ENCODE measurements at places on chromosomes 4 and X. TPM values are rescaled to one million over a fixed set of nuclear protein-coding genes. Genes with fewer than 3 reads are reported as not detected.
A peak's percentile ranks its signal among the peaks of the same experiment; 100 is the strongest.

Gene PAGE4
- not detected for total RNA-seq

DNA sequence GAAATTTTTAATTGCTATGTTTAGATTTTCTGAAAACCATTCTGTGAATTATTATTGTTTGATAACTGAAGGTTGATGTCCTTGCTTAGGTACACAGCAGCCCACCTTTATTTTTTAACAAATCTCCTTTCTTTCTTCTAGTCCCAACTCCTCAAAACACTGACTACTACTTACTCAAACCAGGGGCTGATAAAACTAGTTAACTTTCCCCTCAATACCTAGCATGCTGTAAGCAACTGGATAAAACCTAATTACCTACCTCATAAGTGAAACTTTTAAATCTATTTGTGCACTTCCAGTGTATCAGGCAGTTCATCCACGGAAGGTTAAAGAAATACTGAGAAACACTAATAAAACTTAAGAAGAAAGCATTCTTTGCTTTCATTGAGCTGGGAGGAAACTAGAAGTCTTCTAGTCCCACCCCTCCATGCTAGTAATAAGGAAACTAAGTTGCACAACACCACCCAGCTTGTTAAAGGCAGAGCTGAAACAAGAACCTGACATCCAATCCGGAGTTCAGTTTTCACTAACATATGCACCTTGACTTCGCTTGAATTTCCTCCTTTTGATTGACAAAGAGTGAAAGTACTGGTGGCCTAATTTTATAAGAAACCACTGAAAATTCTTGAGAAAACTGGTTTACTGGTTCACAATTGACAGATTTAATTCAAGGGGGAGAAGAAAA, 180.2 kb upstream of the TET2 start:
- DNase-seq = peak; percentile 66

DNA sequence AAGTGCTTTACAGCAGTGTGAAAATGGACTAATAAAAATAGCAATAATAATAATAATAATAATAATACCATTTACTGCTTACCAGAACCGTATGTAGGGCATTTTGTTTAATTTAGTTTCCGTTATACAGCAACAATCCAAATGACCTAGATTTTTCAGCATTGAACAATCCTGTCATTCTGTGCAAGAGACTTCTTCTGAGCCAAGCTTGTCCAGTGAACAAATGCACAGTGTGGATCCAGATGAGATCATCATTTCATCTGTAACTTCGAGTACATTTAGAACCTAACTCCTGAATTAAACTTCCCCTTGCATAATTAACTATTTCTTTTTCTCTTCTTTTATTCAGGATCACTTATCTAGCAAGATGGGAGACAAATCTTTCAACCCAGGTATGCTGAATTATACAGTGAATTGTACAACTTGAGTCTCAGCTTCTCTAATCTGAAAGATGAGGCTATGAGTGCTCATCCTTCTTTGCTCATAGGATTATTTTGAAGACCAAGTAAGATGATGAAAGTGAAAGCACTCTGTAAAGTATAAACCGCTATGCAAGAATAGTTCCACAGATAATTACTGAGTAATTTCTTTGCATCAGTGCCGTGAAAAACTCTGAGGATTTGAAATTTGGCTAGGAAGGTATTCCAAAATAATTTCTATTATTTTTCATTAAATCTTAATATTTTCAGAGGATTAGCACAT, 6.6 kb downstream of the CLNK start:
- no peak for DNase-seq

DNA sequence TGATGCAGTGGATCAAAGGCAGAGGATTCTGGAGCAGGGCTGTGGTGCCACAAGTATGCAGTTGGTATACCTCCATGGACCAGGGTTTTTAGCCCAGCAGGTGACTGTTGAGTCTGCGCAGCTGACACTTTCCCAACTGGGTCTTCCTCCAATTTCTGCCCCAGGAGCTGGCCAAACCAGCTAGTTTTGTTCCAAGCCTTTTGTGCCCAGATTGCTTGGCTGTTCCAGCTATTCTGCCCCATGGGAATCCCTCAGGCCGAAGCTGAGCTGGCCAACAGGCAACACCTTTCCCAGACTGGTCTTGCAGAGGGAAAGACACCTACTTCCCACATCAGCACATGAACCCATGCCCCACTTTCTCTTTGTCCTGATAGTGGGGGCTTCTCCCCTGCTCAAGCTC, 22.8 kb upstream of the ANKRD17 start:
- DNase-seq = no peak

DNA sequence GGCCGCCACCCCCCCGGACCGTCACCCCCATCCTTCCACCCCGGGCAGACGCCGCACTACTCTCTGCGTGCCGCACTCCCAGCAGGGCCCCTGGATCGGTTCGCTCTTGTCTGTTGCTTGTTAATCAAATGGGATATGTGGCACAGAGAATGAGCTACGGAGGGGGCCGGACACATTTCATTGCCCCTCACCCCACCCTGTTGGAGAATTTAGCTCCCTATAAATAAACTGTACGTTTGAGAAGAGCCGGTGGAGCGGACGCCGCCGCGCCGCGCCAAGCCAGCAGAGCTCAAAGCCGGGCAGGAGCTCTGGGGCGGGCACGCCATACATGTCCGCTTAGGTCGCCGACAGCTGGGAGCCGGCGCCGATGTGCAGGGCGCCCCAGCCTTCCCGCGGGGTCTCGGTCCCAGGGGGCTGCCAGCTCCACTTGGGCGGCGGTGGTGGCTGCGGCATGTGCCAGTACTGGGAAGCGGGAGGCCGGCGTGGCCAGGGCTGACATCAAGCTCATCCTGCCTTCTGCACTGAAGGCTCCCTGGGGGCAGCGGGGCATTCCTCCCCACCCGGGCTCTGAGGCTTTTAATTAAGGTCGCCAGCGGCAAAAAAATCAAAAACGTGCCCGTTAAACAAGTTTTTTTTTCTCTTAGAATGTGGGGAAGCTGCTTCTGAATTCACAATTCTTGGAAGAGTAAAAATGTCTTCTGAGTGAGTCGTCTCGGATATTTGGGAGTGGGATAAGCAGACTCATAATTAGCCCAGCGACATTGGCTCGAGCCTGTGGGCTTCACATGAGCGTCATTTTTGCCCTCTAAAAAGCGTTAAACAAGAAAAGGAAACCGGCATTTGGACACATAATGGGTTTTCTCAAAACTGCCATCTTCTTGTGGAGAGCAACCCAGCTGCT, 1.1 kb upstream of the PCDH19 start:
- DNase-seq = no peak

GRCh38 chr4:109662771-109663170, 40.5 kb downstream of the CASP6 start:
- DNase-seq = no peak

GRCh38 chr4:149047368-149047767, 605.2 kb upstream of the NR3C2 start:
- no peak for DNase-seq

All from ureter (tissue), 1 donor.